ENCODE measurements at places on chromosomes 3 and 15. TPM values are rescaled to one million over a fixed set of nuclear protein-coding genes. Genes with fewer than 3 reads are reported as not detected.

DNA sequence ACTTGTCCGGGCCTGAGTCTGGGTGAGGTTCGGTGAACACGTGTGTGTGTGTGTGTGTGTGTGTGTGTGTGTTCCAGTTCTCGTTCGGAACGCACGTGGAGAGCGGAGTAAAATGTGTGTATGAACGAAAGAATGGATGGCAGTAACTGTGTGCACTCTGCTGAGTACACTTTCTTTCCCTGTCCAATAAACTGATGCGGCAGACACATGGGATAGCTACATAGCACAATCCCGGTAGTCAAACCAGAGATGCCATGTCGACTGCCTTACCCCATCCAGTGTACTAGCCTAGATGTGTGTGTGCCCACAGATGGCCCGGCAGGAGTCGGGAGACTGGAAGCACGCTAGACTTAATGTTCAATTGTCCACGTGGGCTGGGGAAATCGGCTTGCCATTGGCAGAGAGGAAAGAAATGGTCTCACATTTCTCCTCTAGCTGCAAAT is 507 bp upstream of the GOLIM4 start:
- peaks cover 4% of the 10 kb centered on the region for H3K4me1 ChIP-seq
- DNase-seq, result peak; percentile 83
- H3K27me3 ChIP-seq, result no peaks in the 10 kb centered on the region
- peak overlapping the region; percentile 39 for H3K4me3 ChIP-seq

The SI gene
- total RNA-seq, result not detected

The FETUB gene
- not detected for total RNA-seq

DNA sequence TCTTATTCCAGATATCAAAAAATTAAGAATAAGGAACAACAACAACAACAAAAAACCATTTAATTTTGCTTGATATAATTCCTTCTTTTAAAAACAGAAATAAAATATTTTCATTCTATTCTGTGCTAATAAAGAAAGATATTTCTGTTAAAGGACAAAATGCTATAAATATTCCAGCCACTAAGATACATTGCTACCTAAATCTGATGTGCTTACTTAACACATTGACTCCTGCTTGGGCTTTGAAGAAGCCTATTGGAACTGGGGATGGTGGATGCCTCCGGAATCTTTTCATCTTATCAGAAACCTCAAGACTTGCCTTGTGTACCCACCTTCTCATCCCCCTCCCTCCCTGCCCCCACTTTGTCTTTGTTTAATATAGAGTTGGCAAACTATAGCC is 320.2 kb downstream of the MEX3B start:
- H3K27ac ChIP-seq, result no peak overlapping the region
- H3K4me1 ChIP-seq, result no peaks in the 10 kb centered on the region
- no peaks in the 10 kb centered on the region for H3K36me3 ChIP-seq
- H3K4me3 ChIP-seq, result no peak overlapping the region

GRCh38 chr3:144873066-144873465 is 901.4 kb downstream of the DIPK2A start:
- DNase-seq, result no peak
- no peak overlapping the region for H3K4me3 ChIP-seq
- no peak overlapping the region for H3K27ac ChIP-seq
- H3K4me1 ChIP-seq, result no peaks in the 10 kb centered on the region

The ASB14 gene
- total RNA-seq, result not detected

The NEK10 gene
- 1.2 TPM for total RNA-seq

The DGKG gene
- total RNA-seq, result 12.8 TPM

- no peak overlapping the region for H3K4me3 ChIP-seq
- peaks cover 1% of the 10 kb centered on the region for H3K36me3 ChIP-seq
- no peaks in the 10 kb centered on the region for H3K4me1 ChIP-seq
- H3K27me3 ChIP-seq, result no peaks in the 10 kb centered on the region
These were observed 67.1 kb downstream of the AAGAB start for GRCh38 chr15:67187351-67187854.

The HEG1 gene
- total RNA-seq, result 204 TPM

- H3K4me1 ChIP-seq, result peaks cover 4% of the 10 kb centered on the region
- H3K4me3 ChIP-seq, result peak overlapping the region; percentile 80
- H3K27ac ChIP-seq, result no peak overlapping the region
- no peak for DNase-seq
- no peaks in the 10 kb centered on the region for H3K27me3 ChIP-seq
- H3K36me3 ChIP-seq, result no peaks in the 10 kb centered on the region
These were observed 2.7 kb downstream of the ARHGEF26 start for GRCh38 chr3:154123906-154124305.

The NR2C2 gene
- total RNA-seq, result 55.7 TPM

DNA sequence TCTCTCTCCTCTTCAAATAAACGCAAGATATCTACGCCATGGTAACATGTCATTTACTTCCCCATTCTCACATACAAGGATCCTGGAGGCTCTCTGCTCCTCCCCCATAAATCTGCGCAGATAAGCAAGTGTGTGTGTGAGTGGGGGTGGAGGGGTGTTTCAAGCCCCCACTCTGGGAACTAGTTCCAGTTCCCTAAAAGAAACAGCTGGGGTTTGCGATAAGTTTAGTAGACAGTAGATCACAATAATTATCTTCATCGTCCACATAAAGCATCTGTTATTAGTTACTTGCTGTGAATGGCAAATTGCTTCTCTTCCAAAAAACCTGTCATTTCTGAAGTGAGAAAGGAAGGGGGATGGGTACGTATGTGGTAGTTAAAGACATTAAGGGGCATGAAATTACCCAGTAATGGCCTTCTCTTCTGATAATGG is 79.8 kb downstream of the RBPMS2 start:
- H3K27ac ChIP-seq, result no peak overlapping the region
- no peak for DNase-seq
- H3K36me3 ChIP-seq, result no peaks in the 10 kb centered on the region
- no peak overlapping the region for H3K4me3 ChIP-seq
- peaks cover 9% of the 10 kb centered on the region for H3K4me1 ChIP-seq

- no peak for DNase-seq
- H3K27ac ChIP-seq, result no peak overlapping the region
- no peaks in the 10 kb centered on the region for H3K27me3 ChIP-seq
- no peak overlapping the region for H3K4me3 ChIP-seq
- no peaks in the 10 kb centered on the region for H3K36me3 ChIP-seq
- no peaks in the 10 kb centered on the region for H3K4me1 ChIP-seq
These were observed 11.9 kb downstream of the ABI3BP start for GRCh38 chr3:100981164-100981911.

DNA sequence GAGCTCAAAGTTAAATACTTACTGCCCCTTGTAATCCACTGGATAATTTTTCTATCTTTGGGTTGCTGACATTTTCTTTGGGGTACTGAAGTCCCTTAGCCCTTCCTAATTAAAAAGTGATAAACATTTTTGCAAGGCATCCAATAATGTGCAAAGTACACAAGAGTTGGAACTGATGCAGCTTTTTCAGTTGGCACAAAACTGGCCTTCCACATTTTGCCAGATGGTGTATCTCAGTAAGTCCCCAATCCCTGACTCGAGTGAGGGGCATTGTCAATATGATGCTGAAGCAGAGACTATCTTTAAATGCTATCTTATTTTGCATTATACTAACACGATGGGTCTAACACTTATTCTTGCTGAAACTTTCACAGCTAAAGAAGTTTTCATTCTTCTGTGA is 27.8 kb downstream of the FHIT start:
- no peaks in the 10 kb centered on the region for H3K36me3 ChIP-seq
- no peak overlapping the region for H3K4me3 ChIP-seq
- DNase-seq, result no peak
- no peaks in the 10 kb centered on the region for H3K27me3 ChIP-seq
- no peak overlapping the region for H3K27ac ChIP-seq
- no peaks in the 10 kb centered on the region for H3K4me1 ChIP-seq

DNA sequence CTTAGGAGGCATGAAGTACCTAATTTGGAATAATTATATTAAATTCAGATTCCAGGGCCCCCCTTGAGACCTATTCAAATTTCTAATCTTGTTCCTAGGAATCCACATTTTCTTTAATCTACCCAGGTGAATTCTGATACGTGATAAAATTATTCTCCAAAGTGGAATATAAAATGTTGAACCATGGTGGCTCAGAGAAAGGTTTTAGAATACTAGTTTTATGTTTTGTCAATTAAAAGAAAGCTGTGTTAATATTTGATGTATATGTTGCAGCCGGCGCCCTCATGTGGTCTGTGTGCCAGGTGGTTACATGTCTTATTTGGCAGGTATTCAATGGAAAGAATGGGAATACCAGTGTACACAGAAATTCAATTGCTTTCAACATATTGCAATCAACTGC is 321.8 kb downstream of the FEZF2 start:
- H3K36me3 ChIP-seq, result no peaks in the 10 kb centered on the region
- H3K27ac ChIP-seq, result no peak overlapping the region
- H3K4me3 ChIP-seq, result no peak overlapping the region
- DNase-seq, result no peak
- H3K4me1 ChIP-seq, result peaks cover under 1% of the 10 kb centered on the region

GRCh38 chr3:15479400-15480224 is 41.9 kb downstream of the COLQ start:
- H3K27ac ChIP-seq, result no peak overlapping the region
- no peak for DNase-seq
- no peaks in the 10 kb centered on the region for H3K27me3 ChIP-seq
- no peak overlapping the region for H3K4me3 ChIP-seq
- no peaks in the 10 kb centered on the region for H3K36me3 ChIP-seq
